ENCODE measurements at places on chromosomes 1 and 21.
A peak's percentile ranks its signal among the peaks of the same experiment; 100 is the strongest.

DNA sequence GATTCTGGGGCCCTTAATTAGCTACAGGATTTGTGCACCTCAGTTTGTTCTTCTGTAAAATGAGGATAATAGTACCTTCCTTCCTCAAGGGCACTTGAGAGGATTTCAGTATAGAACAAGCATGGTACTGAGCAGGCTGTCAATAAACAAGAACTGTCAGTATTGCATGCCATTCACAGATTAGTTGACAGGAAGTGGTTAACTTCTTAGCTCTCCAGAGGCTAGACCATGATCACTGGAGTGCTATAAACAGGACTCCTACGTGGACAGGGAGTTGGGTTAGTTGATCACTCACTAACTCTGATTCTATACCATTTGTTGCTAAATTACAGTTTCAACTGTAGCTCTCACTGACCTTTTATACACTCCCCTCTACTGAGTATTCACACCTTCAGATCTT is 126.2 kb upstream of the DAB1 start:
- DNase-seq: no peak

- no peak for DNase-seq
Measured at GRCh38 chr1:181390410-181391077, 92.8 kb upstream of the CACNA1E start.

DNA sequence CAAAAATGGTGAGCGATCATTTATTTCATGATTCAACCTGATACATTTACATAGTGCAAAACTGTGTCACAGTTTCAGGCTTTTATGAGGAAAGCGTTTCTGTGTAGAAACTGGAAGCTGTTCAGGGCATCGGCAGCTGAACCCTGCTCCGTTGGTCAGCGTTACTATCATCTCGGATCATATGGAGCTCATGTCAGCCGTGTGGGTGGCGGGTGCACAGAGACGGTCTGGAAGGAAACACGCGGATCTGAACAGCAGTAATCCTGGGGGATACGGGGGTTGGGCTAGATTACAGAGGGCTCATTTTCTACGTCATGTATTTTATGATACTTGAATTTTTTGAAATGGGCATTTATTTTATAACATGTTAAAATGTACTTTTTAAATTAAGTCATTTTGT is 15.1 kb downstream of the C1orf174 start:
- no peak for DNase-seq

- no peak for DNase-seq
Measured at GRCh38 chr1:216881695-216882094, 158.5 kb upstream of the ESRRG start.

DNA sequence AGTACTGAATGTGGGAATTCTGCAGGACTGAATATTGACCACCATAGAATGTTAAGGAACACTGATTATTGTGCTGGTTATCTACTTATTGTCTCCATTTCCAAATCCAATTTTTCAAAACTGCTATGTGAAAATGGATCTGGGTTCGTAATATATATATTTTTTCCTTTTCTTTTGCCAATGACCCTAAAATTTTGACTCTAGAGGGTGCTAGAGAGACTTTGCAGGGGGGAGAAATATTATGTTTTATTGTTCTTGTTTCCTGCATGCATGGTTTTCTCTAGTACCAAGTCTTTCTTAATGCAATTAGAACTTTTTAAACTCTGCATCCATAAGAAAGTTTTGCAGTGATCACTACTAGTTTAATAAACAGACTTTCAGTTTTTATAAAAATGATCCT is 1256.9 kb downstream of the BRINP3 start:
- DNase-seq: no peak

DNA sequence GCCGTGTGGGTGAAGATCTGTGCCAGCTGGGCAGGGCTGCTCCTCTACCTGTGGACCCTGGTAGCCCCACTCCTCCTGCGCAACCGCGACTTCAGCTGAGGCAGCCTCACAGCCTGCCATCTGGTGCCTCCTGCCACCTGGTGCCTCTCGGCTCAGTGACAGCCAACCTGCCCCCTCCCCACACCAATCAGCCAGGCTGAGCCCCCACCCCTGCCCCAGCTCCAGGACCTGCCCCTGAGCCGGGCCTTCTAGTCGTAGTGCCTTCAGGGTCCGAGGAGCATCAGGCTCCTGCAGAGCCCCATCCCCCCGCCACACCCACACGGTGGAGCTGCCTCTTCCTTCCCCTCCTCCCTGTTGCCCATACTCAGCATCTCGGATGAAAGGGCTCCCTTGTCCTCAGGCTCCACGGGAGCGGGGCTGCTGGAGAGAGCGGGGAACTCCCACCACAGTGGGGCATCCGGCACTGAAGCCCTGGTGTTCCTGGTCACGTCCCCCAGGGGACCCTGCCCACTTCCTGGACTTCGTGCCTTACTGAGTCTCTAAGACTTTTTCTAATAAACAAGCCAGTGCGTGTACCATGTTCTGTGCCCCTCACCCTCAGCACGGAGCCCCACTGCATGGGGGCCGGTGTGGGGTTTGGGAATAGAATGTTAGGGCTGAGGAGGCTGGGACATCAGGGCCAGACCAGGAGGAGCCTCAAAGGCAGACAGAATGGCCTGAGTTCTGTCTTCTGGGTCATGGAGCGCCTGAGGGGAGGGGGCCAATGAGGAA is 21.3 kb downstream of the SERINC2 start:
- DNase-seq: no peak

DNA sequence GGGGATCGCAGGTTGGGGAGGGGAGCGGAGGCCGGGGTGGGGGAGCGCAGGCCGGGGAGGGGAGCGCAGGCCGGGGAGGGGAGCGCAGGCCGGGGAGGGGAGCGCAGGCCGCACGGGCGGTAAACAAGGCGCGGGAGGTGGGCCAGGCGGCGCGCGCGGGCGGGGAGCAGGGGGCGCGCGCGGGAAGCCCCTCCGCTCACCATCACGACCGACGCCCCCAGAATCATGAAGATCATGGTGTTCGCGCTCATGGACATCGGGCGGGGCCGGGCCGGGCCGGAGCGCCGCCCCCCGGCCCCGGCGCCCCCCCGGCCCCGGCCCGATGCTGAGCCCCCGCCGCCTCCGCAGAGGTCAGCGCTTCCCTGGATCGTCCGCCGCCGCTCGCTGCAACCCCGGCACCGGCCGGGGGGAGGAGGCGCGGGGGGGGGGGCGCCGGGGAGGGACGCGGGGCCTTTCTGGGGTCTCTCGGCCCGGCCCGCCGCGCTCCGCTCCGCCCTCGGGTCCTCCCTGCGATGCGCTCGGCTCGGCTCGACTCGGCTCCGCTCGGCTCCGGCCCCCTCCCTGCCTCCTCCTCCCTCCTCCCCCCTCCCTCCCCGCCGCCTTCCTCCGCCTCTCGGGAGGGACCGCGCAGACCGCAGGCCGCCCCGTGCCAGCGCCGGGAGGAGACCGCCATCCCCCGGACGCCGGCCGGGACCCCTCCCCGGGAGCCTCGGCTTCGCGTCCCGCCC is at the start of gene TMEM240:
TMEM240 (minus strand) TSS at position 535 of the 728 bp plus-strand sequence; CDS start at position 257, 278 bp downstream.
- peak; percentile 17 for DNase-seq

GRCh38 chr1:151510957-151511635 is at the start of gene CGN:
Gene CGN (plus strand): TSS chr1:151511387. CDS start chr1:151518520, 7,133 bp downstream.
- DNase-seq: peak; percentile 69

DNA sequence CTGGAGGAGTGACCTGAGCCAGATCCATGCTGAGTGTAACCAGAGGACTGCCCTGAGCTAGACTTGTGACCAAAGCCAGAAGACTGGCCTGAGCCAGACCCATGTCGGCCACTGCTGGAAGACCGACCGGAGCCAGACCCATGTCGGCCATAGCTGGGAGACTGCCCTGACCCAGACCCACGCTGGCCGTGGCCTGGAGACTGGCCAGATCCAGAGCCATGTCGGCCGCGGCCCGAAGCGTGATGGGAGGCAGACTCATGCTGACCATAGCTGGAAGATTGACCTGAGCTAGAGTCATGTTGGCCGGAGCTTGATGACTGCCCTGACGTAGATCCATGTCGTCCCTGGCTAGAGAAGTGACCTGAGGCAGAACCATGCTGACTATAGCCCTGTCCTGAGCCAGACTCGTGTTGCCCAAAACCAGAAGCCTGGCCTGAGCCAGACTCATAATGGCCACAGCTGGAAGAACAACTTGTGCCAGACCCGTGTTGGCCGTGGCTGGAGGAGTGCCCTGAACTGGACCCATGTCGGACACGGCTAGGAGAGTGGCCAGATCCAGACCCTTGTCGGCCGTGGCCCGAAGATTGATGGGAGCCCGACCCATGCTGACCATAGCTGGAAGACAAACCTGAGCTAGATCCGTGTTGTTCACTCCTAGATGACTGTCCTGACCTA is 5.1 kb downstream of the HRNR start:
- no peak for DNase-seq

DNA sequence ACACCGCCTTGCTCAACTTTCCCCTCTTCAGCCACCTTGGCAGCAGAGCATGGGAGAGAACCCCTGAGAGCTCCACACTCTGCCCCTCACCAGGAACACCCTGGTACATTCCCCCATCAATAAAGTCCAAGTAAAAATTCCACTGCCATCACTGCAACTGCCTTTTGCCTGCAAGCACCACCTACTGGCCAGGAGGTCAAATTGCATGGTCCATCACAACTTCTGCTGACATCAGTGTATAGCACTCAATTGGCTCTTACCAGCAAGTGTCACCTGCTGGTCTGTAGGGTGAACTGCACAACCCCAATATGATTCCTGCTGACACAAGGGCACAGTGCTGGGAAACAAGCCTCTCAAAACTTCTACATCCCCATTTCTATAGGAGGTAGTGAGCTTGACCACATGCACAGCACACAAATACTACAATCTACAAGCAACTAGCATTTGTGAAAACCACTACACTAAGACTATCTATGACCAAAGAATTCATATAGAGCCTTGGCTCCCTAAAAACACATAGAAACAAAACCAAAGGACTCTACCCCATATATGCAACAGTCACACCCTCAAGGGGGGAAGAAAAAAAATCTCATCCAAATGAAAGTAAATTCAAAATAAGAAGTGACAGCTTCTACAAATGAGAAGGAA is 69.2 kb downstream of the FASLG start:
- DNase-seq: no peak

DNA sequence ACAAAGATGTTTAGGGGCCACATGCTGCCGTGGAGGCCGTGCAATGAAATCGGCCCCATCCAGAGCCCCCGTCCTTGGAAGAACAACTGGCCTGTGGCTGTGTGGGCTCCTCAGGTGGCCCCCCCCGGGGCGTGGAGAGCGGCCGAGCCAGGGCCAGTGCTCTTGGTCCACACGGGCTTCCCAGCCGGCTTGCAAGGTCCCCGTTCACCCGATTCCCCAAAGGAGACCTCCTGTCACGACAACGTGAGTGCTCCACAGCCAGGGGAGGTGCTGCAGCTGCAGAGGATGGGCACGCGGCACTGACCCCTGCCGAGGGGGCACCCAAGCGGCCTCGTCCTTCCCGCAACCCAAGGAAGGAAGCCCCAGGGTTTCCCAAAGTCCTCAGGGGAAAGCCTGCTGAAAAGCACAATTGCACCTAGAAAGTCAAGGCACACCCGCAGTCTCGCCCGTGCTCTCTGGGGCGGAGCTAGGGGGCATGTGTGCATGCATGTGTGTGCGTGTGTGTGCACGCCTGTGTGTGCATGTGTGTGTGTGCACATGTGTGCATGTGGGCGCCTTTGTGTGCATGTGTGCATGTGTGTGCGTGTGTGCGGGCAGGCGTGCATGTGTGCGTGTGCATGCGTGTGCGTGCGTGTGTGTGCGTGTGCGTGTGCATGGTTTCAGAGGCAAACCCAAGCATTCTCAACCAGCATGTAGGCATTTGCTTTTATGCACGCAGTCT is 48.2 kb downstream of the SLX9 start:
- DNase-seq: no peak

DNA sequence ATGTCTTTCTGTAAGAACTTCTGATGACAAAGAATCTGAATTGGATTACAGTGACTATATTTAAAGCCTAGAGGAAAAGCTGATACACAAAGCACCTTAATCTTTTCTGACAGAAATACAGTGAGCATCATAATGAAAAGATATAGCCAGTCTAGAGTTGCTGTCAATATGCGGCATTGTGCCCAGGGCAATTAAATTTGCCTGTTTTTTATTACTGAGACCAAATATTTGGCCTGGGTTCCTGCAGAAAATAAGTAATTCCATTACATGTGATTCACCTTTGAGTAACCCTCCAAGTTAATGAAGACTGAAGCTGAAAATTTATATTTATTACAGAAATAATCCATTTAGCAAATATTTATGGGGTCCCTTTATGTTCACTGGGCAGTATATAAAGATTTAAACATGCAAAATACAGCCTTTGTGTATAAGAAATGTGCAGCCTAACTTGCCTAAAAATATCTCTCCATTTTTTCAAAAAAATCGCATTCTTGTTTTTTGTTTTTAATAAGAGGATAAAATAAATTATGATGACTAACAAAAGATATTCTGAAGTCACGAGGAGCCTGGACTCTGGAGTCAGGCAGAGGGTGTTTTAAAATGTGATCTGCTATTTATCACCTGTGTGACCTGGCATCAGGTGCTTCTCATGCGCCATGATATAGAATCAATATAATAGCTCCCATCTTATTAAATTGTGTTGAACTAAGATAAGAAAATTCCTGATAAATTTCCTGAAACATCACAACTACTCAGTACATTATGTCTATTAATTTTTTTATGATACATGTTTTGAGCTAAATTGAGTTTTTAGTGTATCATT is 83.6 kb downstream of the SGIP1 start:
- no peak for DNase-seq

DNA sequence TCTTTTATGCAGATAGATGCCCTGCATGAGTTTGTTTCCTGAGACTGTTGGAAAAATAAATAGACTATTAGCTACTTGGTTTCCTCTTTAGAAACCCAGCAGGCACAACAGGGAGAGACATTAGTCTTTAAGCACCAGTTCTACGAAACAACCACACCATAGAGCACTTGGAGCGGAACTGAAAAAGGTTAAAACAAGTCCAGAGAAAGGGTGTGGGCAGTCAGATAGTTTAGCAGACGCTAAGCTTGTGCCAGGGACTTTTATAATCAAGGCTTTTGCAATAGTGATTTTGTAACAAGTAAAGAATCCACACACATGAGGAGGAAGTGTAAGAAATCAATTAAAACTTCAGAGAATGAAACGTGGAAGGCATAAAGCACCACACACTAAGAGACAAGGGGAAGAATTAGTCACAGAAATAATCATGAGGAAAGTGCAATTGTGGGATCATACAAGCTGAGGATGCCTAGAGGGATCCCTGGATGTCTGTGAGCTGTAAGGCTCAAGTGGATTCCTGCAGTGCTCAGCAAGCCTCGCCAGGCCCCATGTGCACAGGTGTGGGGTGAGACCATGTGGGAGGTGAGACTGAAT is 37.8 kb upstream of the TLR5 start:
- DNase-seq: no peak

DNA sequence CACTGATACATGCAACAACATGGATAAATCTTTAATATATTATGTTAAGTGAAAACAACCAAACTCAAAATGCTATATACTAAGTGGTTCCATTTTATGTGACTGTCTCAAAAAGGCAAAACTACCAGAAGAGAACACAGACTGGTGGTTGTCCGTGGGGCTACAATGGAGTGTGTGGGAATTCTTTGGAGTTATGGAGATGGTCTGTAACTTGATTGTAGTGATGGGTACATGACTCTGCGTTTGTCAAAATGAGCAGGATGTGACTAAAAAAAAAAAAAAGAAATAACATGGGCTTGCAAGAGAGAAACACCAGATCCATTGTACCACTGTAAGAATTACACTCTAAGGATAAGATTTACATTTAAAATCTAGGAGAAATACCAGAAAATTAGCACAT is 52.2 kb upstream of the KIAA1614 start:
- no peak for DNase-seq

- no peak for DNase-seq
Measured at GRCh38 chr1:66274634-66275033, 259.3 kb upstream of the SGIP1 start.

- no peak for DNase-seq
Measured at GRCh38 chr1:88802950-88803349, 88.4 kb downstream of the GTF2B start.

Measured in stimulated activated CD8-positive, alpha-beta memory T cell treated with anti-CD3 and anti-CD28 coated beads, Interleukin-15, amount 100 ng/mL, for 1 hour (primary cell).